ENCODE measurements at places on chromosomes 16 and 17.

DNA sequence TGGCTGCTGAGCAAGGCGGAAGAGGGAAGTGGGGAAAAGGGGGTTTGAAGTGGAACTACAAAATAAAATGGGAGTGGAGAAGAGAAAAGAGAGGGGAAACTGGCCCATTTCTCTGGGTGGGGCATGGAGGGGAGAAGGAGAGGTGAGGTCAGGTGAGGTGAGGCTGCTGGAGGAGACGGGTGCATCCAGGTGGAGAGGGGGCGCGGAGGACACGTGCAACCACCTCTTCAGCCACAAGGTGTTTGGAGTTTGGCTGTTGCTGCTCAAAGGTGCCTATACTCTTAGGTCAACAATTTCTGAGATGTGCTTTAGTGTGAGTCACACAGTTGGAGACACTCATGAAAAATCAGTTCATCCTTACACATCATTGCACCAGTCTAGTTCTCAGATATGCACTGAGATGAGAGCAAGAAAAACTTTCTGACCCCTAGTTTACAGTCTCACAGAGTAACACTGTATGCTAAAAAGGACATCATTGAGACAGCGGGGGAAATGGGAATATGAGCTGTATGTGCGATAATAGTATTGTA is 4.8 kb downstream of the SLC6A4 start:
- DNase-seq, result no peak

- DNase-seq, result no peak
These were observed 13.7 kb downstream of the CANT1 start for GRCh38 chr17:78995761-78996451.

GRCh38 chr17:45018514-45018847 is 33.0 kb downstream of the DCAKD start:
- no peak for DNase-seq

DNA sequence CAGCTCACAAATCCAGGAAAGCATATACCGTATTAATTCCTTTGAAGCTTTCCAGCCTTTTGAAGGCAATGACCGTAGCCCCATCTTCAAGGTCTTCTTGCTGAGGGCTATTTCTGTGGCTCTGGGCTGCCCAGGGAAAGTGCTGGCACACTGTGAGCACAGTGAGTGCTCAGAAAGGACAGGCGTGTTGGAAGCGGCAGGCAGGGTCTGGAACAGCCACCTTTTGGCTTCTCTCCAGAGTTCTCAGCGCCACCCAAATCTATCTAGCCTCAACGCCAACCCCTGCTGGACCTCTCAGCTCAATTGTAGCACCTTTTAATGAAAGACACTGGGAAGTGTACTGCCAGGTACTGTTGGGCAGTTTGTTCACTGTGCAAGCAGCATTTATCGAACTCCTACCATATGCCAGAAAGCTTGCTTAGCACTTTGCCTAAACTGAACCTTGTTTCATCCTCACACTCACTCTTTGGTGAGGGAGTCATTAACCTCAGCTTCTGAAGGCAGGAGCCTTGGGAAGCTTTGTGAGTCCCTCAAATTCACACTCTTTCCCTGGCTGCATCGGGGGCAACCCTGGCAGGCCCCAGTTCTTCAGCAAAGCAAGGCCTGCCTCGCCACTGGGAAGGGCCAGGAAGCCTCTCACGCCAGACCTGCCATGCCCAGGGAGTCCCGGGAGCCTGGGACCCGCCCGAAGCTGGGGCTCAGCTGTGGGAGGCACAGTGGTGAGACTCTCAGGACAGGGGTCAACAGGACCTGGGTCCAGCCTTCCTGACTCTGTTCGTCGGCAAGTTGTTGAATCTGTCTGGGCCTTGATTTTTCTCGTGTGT is 13.5 kb upstream of the CIBAR2 start:
- DNase-seq, result no peak

- DNase-seq, result no peak
These were observed 57.9 kb downstream of the ARSG start for GRCh38 chr17:68349157-68349556.

GRCh38 chr16:31471875-31472708 is at the start of gene TGFB1I1:
Gene TGFB1I1 (plus strand): TSS chr16:31472152. CDS start chr16:31472189, 37 bp downstream.
- no peak for DNase-seq

DNA sequence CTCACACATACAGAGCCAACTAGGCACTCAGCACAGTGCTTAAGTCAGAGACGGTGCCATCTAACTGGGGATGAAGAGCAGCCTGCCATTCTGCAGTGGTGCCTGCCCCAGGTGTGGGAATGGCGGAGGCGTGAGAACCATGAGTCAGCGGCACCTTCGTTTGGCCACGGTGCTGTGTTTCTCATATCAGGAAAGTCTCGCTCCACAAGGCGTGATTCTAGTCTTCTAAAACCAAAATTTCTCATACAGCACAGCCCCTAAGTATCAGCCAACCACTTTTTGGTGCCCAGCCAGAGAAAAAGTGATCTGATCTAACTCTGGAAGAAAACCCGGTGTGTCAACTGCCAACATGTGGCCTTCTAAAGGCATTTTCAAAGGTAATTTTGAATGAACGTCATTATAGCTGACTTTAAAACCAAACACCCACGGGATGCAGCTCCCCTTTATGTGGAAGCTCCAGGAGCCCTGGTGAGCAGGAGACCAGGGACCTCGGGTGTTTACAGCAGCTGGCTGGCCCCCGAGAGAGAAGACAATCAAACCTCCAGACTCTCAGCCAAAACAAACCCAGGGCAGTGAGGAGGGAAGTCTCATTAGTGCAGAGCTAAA is 54.6 kb downstream of the ABCC12 start:
- peak; percentile 58 for DNase-seq

DNA sequence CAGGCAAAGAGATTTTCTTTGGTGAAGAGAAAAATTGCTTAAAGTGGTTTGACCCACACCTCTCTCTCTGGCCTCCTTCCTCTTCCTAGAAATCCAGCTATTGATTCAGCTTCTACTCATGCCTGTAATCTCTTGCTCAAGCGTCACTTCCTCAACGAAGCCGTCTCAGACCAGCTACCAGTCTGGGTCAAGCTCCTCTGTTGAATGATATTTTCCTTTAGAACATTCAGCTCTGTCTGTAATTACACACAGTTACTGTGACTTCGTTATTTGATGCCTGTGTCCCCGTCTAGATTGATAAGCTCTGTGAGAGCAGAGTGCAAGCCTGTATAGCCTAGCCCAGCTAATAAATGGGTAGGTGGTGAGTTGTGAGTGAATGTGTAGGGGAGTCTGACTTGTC is 168.5 kb downstream of the GRIN2A start:
- no peak for DNase-seq

DNA sequence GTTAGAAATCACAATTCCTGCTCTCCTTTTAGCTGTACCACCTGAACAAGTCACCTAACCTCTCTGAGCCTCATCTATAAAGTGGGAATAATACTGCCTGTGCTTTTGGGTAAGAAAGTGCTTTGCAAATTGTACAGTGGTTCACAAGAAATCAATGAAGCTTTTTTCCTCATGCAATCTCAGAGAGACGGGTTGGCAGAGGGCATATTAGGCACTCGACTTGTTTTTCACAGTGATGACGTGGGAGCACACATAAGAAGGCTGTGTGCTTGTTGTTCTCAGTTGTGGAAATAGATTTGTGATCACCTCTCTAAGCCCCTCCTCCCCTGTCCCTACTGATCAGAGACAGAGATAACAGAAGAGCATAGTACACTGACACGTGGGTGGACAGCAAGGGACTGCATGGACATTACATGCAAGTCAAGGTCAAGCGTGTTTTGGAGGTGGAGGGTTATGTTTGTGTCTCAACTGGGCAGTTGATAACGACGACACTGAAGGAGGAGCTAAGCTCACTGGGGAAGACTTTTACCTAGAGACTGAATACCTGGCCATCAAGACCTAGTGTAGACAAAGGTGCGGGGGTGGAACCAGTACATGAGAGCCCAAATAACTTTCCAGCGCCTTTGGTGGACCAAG is 1.7 kb upstream of the GPT2 start:
- DNase-seq, result no peak

GRCh38 chr16:57556941-57557541 is 14.6 kb downstream of the ADGRG5 start:
- DNase-seq, result no peak

DNA sequence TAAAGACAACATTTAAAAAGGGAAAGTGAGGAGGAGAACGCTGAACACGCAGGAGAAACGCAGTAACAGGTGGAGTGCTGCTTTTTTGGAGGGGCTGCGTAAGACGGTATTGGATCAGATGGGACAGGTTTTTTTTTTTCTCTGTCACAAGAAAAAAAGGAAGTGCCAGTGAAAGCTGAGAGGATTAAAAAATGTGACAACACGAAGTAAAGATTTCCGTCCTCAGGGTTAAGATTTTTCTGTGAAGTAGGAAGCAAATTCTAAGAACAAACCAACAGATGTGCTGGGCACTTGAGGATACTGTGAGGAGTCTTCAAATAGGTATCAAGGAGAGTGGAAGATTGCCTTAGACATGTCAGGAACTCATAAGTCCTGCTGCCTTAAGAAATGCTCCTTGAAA is 5.8 kb upstream of the ABCA9 start:
- no peak for DNase-seq

- DNase-seq, result peak; percentile 42
These were observed 56.6 kb upstream of the GSE1 start for GRCh38 chr16:85556456-85557082.

Measured in activated T-cell treated with anti-CD3 and anti-CD28 coated beads for 48 hours (primary cell).